Activated CD8-positive, alpha-beta memory T cell treated with anti-CD3 and anti-CD28 coated beads for 1 hour (primary cell): ENCODE measurements at places on chromosomes 3 and 15.

GRCh38 chr3:141228395-141228794 lies 3.2 kb upstream of the PXYLP1 start:
- DNase-seq: no peak

DNA sequence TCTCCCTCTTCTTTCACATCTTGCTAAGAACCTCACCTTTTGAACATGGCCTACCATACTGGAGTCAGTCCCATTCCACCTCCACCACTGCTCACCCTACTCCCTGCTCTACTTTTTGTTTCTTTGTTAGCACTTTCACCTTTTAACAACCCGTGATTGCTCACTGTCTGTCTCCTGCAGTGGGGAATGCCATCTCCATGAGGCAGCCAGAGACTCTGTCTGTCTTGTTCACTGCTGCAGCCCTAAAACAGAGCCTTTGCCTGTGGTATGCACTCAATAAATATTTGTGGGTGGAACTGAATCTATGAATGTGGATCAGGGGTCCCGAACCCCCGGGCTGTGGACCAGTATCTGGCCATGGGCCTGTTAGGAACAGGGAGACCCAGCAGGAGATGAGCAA lies 16.5 kb upstream of the TLE3 start:
- no peak for DNase-seq

DNA sequence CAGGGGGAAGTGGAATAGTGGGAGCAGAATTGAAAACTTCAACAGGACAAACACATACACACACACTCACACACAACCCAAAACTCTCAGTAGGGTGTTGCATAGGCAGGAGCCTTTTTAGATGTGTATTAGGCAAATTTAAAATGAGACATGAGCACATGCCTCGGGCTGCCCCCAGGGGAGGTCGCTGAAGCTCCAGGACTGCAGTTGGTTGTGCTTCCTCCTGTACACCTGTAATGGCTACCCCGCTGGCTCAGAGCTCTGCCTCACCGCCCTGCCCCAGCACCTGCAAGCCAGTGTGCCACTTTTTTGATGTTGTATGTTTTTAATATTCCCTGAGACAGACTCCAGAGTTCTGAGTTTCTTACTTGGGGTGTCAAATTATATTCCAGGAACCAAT lies 303.4 kb upstream of the NR2E3 start:
- DNase-seq: no peak

DNA sequence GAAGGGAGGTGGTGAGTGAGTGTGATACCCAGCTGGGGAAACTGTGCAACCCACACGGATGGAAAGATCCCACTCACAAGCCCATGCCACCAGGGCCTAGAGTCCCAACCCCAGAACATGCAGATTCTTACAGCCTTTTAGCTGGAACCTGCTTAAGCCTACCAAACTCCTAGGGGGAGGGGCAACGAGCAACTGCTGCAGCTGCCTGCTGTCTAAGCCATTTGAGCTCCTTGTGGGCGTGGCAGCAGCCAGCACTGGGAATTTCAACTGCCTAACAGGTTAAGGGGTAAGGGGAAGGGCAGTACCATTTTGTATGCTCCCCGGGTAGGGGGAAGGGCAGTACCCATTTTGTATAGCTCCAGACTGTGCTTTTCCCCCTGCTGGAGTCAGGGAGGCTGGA lies 673.2 kb upstream of the BCHE start:
- no peak for DNase-seq

GRCh38 chr3:45786801-45787495 lies 9.4 kb downstream of the SLC6A20 start:
- no peak for DNase-seq

DNA sequence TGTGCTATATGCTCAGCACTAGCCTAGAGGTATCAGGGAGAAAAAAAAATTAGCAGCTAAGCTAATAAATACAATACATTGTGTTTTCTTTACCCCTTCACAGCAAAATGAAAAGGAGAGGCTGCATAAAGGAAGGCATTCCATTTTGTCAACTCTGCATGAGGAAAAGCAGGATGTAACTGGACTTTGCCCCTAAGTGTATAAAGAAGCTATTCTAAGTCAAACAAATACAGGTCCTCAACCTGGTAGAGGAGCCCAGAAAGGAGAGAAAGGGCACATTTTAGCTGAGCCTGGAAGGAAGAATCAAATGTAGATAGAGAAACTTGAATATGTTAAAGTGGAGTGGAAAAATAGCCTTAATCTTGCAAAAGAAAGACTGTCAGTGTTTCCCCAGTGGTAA lies 89.0 kb upstream of the SPRED1 start:
- no peak for DNase-seq

- no peak for DNase-seq
These were observed 132.7 kb upstream of the SLC2A2 start for GRCh38 chr3:171159024-171159821.

- DNase-seq: no peak
These were observed 33.9 kb upstream of the TMCO5A start for GRCh38 chr15:37900326-37901221.

DNA sequence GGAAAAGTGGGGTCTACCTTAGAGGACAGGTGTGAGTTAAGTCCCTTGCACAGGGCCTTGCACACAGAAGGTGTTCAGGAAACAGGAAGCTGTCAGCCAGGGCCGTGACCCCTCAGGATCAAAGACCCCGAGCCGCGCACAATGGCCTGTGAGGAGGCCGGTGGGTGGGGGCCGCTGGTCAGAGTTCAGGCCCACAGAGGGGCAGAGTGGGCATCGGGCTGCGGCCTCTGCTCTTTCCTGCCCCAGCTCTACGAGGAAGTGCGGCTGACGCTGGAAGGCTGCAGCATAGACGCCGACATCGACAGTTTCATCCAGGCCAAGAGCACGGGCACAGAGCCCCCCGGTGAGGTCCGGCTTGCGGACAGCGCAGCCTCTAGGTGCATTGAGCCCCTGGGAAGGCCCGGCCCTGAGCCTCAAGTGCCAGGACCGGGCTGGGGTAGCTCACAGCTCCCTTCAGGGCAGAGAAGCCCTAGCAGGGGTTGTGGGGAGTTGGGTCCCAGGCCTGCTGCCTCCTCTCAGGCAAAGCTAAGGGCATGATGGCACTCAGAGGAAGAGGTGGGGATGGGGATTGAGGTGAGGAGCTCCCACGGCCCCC lies 37.2 kb downstream of the PSTPIP1 start:
- no peak for DNase-seq

DNA sequence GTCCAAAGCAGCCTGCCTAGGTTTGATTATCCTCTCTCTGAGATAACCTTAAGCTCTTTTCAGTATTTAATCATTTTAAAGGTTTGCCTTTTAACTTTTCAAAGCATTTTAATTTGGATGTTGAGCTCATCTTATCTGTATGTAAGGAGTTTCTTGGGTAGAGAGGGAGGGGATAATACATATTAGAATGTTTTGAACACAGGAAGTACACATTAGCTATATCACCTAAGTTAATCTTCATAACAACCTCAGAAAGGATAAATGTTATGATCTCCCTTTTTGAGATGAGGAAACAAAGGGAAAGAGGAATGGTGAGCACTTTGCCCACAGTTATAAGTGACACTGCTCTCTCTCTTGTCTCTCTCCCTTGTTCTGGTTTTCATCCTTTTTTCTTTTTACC lies 2.2 kb upstream of the CD47 start:
- DNase-seq: no peak

DNA sequence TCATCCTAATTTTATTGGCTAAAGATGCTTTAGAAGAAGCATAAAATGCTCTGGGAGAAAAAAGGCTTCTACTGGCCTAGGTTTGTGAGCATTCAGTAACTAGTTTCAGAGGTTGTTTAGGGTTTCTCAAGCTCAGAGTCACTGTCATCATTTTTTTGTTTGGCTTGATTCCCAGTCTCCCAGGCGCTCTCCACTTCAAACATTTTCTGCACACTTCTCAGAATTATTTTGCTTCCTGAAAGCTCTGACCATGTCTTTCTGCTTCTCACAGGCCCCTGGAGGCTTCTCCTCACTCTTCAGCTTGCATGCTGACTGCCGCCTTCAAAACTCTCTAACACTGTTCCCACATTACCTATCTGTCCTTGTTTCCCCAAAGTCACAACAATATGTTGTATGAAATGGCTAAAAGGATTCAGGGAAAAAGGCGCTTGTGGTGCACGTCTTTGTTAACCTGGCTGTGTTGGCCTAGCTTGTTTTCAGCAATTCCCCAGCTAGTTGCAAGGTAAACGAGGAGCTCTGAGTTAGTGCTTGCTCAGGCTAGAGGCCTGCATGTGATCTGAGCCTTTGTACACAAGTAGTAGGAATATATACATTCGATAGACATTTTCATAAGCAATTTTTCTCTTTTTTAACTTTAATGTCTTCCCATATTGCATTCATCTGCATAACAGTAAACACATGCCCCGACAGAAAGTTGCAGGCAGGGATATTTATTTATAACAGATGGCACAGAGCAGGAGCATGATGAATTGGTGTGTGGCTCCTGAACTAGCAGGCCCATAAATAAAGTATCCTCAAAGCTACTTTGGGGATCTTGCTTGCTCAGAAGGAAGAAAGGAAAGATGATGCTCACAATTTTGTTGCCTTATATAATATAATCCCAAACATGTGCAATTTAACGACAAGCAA lies 129.2 kb upstream of the DPH6 start:
- DNase-seq: no peak

GRCh38 chr3:14804835-14805780 lies 13.7 kb upstream of the FGD5 start:
- DNase-seq: no peak

DNA sequence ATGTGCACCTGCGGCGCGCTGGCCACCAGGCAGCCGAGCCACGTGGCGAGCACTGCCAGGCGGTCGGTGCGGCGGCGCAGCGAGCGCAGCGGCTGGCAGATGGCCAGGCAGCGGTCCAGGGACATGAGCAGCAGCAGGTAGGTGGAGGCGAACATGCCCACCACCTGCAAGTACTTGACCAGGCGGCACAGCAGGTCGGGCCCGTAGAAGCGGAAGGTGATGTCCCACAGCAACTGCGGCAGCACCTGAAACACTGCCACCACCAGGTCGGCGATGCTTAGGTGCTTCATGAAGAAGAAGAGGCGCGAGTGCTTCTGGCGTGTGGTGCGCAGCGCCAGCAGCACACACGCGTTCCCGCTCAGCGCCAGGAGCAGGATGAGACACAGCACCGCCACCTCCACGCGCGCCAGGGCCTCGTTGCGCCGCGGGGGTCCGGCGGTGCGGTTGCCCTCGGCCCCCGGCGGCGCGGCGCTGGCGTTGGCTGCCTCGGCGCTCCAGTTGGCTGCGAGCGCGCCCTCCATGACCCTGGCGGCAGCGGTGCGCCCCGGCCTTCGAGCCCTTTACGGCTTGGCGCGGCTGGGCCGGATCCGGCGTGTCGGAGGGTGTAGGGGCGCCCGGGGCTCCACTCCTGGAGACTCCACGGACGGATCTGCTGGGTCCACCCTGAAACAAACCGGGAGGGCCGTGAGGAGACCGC lies 1.6 kb downstream of the OXTR start:
- DNase-seq: no peak

DNA sequence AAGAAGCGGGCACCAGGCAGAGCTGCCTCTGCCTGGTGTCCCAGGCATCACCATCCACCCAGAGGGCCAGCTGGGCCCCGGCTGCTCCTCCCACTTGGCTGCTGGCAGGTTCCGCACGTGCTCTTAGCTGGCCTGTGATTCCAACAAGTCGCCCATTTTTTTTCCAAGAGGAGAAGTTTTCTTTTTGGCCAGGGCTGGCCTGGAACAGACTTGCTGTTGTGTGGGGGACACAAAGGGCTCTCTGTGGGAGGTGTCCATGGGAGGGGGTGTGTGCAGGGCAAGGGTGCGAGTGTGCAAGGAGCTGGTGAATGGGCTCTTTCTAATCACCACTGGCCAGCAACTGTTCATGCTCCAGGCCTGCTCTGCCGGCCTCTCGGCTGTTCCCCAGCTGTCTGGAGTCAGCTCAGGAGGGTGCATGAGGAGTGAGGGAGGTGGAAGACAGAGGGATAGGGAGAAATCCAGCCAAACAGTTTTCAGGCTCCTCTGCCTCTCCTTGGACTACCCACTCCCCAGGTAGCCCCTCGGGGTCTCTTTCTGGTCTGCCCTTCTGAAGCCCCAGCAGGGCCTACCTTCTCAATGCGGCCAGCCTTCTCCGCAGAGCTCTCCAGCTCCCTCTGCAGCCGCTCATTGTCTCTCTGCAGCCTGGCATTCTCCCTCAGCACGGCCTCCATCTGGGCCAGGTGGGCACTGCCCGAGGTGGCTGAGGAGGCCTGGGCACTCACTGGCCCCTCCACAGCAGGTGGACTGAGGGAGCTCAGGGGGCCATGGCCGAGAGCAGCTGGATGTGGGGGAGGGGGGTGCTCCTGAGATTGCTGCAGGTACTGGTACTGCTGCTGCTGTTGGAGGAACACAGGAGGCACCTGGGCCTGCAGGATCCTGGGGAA lies 7.1 kb downstream of the AMOTL2 start:
- DNase-seq: no peak

- no peak for DNase-seq
These were observed 255.4 kb downstream of the ARPP21 start for GRCh38 chr3:35894735-35895134.

GRCh38 chr3:160129459-160130061 lies 95.7 kb upstream of the C3orf80 start:
- DNase-seq: no peak

DNA sequence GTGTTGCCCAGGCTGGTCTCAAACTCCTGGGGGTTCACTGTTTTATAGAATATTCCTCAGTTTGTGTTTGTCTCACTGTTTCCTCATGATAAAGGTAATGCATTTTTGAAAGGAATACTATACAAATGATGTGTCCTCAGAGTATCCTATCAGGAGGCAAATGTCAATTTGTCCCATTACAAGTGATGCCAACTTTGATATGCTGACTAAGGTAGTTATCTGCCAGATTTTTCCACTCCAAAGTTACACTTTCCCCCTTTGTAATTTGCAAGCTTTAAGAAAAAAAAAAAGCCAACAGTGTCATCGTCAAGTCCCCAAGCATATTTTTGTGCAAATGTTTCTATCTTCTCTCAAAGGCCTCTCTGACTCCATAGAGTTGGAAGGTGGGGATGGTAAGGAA lies 9.0 kb downstream of the EIF5A2 start:
- no peak for DNase-seq

DNA sequence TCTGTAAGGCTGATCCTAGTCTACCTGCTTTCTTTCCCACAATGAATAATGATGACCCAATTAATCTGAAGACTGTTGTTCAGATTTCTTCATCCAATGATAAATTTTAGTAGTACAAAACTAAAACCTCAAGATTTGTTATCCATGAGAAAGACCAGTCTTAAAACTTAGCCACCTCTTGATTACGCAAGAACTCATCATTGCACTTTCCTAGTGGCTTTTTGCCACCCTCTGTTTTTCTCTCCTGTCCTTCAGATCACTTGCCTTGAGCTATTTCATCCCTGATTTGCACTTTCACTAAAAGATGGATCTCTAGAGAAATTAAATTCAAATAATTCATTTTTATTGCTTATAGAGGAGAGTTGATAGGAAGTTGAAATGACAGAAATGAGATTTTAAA lies 142.7 kb upstream of the RBMS3 start:
- DNase-seq: no peak

DNA sequence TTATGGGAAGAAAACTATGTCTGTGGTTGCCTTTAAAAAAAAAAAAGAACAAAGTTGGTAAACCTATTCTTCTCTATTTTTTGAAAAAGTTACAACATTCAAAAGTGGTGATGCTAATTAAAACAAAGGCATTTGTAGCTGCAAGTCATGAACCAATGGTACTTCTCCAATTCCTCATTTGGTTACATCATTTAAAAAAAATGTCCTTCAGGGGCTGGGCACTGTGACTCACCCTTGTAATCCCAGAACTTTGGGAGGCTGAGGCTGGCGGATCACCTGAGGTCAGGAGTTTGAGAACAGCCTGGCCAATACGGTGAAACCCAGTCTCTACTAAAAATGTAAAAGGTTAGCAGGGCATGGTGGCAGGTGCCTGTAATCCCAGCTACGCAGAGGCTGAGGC lies 574.6 kb downstream of the VGLL3 start:
- DNase-seq: no peak

- no peak for DNase-seq
These were observed 95.0 kb upstream of the LIMD1 start for GRCh38 chr3:45499529-45499928.

- DNase-seq: no peak
These were observed 43.4 kb downstream of the TPRA1 start for GRCh38 chr3:127546970-127547733.
